ENCODE measurements at places on chromosomes 2 and 18.

- DNase-seq, result peak; percentile 65
These were observed 6.3 kb upstream of the TEX261 start for GRCh38 chr2:71000780-71001591.

- no peak for DNase-seq
These were observed 691.0 kb downstream of the ZEB2 start for GRCh38 chr2:143828763-143829537.

GRCh38 chr18:38693104-38693503 is 1127.5 kb upstream of the CELF4 start:
- no peak for DNase-seq

DNA sequence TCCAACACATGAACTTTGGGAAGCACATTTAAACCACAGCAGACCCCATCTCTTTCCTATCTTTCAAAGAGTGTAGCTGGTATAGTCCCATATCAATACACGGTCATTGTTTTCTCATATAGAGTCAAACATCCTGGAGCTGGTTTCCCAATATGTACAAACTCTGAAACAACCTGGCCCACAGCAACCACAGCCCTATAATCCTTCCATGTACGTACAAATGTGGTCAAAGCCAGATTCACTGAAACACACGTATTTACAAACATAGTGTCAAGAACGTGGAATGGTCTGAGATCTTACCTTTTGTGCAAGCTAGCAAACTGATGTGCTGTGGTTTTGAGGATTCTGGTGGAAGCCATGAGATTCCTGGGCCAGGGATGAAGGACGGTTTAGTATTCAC is 97.3 kb downstream of the HS1BP3 start:
- no peak for DNase-seq

- DNase-seq, result no peak
These were observed 696 bp downstream of the EMX1 start for GRCh38 chr2:72917877-72918553.

DNA sequence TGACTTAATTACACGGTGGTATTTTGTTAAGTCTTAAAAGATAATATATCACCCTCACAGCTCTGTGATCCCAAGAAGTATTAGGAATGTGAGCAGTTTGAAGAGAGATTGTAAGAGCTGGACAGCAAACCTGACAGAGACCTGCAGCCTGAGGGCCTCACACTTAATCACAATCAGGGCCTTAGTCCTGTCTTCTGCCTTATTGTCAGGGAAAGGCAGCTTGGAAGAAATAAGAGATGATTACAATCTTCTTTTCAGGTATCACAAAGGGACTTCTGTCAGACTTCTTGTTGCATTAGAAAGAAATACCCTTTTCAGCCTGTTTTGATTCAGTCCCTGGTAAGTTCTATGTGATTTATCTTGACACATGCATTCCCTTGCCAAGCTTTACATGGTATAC is 1433.8 kb upstream of the SLC39A10 start:
- no peak for DNase-seq

DNA sequence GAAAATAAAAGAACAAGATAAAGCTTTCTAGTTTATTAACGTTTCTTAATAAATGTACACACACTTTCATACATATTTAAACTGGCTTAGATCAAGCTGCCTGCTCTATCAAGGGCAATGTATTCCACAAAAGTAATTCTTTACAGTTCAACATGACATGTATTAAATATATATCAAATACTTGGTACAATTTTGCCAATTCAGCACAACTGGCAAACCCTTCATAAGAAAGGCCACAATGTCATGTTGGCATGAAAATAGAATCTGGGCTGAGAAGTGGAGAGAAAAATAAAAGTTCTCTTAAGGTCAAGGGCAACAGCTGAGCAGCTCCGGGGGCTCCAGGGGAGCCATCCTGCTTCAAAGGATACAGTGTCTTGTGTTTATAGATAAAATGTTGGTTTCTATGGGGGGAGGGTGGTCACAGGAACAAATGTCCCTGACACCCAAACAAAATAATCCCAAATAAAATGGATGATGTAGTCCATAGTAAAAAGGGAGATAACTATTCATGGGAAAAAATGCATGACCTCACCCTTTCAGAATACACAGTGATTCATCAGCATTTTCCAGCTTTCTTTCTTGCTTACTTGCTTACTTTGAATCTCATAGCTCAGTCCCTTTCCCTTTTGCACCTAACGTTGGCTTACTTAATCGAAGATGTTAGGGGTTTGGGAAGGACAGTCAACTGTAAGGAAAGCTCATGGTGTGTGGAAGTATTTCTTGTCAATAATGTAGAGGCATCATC is 494.9 kb downstream of the NYAP2 start:
- DNase-seq, result no peak

All from stimulated activated CD4-positive, alpha-beta T cell treated with anti-CD3 and anti-CD28 coated beads, Interleukin-1b, Interleukin-23, amount 100 ng/mL, for 1 hour (primary cell).